ENCODE measurements at places on chromosomes 12 and 14.

DNA sequence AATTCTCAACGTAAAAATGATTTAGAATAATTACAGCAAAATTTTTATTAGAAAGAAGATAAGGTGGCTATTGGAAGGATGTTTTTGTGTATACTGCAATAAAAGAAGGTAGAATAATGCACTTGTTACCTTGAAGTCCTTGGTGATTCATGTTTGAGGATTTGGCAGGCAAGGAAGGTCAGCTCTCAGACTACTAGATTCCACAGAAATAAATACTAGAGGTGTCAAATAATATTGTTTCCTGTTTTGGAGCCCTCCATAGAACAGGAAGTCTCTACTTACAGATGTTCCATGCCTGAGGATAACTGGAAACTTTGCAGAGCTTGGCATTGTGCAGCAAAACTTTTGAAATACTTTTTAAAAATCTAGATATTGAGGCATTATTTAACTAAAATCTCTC, 284.3 kb upstream of the SYT1 start:
- DNase-seq = no peak

DNA sequence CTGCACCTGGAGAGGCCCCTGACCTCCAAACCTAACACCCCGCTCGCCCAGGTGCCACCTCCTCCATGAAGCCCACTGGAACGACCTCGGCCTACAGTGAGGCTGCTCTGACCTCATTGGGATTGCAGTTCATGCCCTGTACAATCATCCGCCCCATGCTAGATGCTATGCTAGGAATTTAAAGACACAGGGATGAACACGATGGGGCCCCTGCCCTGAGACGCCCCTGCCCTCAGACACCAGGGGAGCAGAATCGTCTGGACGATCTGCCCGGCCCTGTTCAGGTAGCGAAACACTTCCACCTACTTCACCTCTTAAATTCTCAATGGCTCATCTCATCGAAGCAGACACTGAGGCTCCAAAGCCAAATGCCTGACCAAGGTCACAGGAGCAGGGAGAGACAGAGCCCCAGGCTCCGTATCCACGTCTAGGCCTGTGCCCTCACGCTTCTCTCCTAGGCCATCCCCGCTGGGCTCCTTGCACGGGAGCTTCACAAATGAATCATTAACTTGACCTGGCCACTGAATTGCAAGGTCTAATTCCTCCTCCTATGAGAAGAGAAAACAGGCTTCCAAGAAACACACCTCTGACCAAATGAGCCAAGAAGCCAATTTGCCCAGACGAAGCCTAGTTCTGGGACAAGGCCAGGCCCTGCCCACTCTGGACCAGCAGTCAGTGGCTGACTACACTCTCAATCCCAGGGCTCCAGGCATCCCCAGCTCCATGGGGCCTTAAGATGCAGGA, 35.2 kb downstream of the SCARB1 start:
- no peak for DNase-seq

- no peak for DNase-seq
Observed at GRCh38 chr12:105234197-105234596, 1.8 kb downstream of the APPL2 start.

- DNase-seq = no peak
Observed at GRCh38 chr14:64061115-64061514, 208.3 kb downstream of the SYNE2 start.
